Left forelimb (tissue), 1 donor: ENCODE measurements at places on chromosomes 5 and 9.

GRCh38 chr5:104412649-104413240 is 850.2 kb upstream of the NUDT12 start:
- no peak for DNase-seq

- peak; percentile 86 for DNase-seq
Observed at GRCh38 chr9:27125030-27125429, 16.0 kb downstream of the TEK start.

- no peak for DNase-seq
Observed at GRCh38 chr5:158801268-158801667, 298.4 kb downstream of the EBF1 start.

DNA sequence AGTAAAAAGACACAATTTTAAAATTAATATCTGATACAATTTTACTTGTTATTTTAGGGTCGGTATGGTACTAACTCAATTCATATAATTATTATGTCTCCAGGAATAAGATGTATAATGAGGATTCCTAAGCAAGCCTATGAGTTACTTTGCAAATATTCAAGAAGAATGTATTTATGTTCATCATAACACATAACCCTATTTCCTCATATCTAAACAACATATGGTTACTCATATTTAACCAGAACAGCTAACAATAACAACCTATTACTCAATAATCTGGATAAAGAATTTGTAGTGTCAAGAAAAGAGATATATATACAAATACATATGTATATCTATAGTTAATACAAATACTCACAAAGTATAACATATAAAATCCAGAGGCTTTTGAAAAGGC is 285.9 kb downstream of the ARL15 start:
- no peak for DNase-seq

DNA sequence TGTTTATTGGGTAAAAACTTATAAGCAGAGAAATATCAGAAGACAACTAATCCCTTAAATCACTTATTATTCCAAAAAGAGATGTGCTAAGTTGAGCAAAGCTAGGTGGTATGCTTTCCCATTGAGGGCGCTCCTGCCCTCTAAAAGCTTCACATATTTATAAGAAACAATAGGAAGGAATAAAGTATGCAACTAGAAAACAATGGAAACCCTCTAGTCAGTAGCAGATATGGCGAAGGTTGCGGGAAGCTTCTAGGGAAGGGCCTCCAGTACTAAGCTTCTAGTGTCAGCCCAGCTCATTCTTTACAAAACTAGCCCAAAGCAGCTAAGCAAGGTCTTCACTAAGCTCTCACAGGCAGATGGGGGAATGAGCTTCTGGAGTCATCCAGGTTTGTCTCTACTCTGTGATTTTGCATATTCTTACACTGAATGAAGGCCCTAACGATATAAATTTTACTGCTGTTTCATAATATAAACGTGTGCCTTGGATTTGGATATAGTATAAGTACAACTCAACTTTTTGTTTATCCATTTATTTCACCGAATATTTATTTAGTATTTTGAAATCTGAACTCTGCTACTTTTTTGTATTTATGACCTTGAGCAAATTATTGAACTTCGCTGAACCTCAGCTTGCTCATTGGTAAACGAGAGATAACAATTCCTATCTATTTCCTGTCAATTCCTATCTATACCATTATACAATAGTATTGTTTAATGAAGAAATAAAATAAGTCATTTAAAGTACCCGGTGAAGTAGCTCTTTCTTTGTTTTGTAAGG is 571.4 kb downstream of the ELAVL2 start:
- DNase-seq: no peak

GRCh38 chr9:99166149-99166548 is 55.6 kb downstream of the ALG2 start:
- no peak for DNase-seq

GRCh38 chr5:40429258-40430100 is 250.2 kb upstream of the PTGER4 start:
- no peak for DNase-seq

GRCh38 chr5:149916334-149917072 is 28.1 kb downstream of the PDE6A start:
- no peak for DNase-seq

DNA sequence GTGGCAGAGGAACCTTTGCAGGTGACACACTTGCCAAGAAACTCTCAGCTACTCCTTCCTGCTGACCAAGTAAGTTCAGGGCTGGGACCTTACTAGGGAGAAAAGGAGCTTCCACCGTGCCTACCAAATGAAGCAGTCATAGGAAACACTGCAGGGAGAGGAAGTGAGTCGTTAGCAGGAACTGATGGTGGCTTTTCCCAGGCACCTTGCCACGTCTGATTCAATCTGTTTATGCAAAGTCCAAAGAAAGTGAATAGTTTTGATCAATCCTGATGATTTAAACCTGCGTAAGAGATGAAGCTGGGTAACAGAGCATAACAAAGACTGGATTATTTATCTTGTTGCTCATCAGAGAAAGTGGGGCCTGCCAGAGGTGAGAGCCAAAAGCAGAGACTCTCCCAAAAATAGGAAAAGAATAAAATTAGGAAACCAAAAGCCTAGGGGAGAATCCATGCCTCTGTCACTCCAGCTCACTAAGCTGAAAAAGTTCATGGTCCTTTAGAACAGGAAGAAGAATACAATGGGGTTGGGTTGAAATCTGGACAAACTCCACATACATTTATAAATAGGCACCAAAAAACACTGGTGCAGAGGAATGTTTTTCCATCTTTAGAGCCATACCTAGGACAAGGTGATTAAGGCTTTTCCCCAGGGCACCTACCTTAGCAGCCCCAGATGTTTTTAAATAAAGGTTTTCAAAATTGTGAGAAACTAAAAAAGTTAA is 9.3 kb upstream of the PFDN1 start:
- no peak for DNase-seq

DNA sequence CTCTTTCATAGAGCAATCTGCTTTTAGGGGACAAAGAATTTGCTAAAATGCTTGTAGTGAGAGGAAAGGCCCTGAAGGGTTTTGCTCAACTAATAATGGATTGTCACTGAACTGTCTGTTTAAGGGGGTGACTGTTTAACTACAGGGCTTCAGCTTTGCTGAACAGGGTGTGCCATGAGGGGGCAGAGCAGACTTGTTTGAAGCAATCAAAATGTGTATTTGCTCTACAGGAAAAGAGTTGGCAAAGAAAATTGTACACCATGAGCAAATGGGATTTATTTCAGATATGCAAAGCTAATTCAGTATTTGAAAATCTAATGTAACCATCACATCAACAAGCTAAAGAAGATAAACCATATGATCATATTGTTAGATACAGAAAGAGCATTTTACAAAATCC is 154.3 kb downstream of the GABRG2 start:
- no peak for DNase-seq

DNA sequence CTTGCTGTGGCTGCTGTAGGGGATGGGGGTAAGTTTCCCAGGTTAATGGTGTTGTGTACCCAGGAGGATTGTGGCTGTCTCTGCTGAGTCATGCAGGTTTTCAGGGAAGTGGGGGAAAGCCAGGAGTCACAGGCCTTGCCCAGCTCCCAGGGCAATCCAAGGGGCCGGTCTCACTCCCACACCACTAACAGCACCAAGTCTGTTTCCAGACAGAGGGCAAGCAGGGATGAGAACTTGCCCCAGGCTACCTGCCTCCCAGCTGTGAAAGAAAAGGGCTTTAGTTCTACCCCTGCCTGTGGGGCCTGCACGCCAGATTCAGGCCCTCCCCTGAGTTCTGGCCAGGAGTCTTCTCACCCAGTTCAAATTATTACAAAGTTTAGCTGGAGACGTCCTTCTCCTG is 579.8 kb upstream of the ST8SIA4 start:
- no peak for DNase-seq

DNA sequence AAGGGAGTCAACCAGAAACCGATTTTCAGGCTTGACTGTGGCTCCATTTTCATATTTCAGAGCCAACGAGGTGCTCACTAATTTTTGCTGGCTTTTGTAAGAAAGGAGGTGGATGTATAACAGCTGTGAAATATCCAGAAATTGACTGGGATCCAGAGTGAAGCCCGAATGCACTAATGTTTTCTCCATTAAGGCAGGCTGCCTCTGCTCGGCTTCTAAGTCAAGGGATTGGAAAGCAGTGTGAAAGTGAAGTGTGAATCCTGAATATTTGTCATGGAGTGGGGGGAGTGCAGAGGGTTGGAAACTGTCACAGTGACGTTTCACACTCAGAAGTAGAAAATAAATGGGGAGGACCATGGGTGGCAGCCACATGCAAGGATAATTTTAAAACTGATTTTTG is 237.4 kb downstream of the GOLPH3 start:
- DNase-seq: no peak

- no peak for DNase-seq
Observed at GRCh38 chr5:151562019-151562707, 29.0 kb downstream of the FAT2 start.

DNA sequence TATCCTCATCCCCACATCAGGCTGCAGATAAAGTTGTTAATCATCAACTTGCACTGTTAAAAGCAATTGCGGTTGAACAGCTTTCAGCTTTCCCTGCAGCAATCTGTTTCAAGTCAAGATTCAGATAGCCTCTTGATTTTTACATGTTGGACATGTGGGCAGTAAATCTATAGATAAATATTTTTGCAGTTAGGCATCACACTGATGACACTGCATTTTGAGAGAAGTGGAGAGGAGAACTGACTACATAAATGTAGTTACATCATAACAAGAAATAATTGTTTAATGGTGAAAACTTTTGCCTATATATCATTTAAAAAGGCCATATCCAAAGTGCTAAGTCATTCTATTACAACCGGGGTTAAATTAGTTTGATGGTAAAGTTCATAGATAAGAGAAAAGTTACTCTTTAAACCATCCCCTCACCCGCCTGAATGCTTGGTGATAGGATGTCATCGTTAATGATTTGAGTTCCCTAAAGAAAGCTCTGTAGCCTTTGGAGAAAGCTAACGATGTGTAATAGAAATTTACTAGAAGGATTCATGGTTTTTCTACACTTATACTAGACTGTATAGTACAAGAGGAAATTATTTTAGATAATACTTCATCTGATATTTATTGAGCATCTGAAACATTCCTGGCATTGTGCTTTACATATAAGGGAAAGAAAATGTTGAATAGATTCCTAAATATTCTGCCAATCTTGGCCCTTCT is 30.8 kb upstream of the ALDH1A1 start:
- DNase-seq: no peak

DNA sequence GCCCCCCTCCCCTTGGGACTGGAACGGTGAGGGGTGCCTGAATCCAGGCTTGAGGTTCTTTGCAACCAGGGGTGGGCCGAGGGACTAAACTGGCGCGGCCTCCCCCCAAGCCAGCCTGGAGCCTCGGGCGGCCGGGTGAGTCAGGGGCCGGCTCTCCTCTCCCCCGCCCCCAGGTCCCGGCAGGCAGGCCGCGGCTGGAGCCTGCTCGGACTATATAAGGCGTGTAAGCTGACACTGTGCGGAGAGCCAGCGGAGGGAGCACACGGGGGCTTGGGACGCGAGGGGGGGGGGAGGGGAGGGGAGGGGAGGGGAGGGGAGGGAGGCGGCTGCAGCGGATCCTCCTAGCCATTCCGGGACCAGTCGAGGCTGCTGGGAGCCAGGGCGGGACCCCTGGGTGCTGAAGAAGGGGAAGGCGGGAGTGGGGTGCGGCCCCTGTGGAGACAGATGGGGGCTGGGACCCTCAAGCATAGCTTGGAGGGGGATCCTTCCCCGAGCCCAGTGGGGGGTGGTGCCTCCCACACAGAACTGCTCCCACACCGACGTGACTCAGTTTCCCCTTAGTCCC is 595 bp downstream of the PDLIM7 start:
- DNase-seq: peak; percentile 90

GRCh38 chr9:126157423-126157822 is 169.2 kb upstream of the MVB12B start:
- peak; percentile 55 for DNase-seq

DNA sequence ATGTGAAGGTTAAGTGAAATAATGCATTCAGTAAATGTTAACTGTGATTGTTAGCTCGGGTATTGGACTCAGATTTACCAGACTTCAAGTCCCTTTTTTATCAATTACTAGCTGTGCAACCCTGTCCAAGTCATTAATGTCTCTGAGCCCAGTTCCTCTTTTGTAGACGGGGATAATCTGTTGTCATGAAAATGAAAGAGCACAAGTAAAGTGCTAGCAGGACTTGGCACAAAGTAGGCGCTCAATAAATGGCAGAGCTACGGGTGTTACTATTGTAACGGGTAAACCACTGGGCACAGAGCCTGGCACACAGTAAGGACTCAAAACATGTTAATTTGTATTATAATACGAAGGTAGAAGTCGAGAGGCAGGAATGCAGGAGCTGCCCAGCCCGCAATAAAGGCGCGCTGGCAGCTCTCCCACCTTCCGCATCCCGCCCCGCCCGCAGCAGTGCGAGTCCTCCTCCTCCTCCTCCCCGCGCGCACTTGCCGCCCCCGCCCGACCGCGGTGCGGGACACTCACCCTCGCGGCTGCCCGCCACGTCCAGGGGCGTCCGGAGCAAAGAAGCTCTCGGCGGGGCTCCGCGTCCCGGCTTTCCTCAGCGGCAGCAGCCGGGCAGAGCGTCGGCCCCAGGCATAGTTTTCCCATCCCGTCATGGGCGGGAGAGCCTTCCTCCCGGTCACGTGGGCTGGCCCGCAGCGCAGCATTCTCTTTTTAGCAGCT is at the start of gene C1QTNF2:
Gene C1QTNF2, minus strand, starts transcription at position 637 of the 723 bp plus-strand sequence. CDS start 15,615 bp downstream, outside the sequence.
- peak; percentile 87 for DNase-seq

DNA sequence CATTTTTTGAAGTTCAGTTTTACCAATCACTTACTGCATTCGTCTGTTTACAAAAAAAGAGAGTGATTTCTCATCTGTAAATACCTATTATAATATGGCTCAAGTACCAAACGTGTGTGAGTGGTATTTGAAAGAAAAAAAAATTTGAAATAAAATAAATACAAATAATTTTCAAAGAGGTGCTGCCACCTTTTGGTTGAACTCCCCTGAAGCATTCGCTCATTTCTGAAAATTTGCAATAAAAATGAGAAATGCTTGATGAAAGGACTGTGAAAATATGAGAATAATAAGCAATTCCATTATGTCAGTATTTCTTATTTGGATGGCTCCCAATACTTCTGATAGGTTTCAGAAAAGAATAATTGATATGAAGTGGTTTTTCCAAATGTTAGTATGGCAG is 409.9 kb downstream of the CTNND2 start:
- DNase-seq: no peak

- no peak for DNase-seq
Observed at GRCh38 chr9:133423216-133423615, 1.0 kb downstream of the ADAMTS13 start.

- no peak for DNase-seq
Observed at GRCh38 chr5:2297991-2298390, 415.3 kb upstream of the IRX4 start.

- no peak for DNase-seq
Observed at GRCh38 chr9:265209-265870, 50.7 kb downstream of the DOCK8 start.

DNA sequence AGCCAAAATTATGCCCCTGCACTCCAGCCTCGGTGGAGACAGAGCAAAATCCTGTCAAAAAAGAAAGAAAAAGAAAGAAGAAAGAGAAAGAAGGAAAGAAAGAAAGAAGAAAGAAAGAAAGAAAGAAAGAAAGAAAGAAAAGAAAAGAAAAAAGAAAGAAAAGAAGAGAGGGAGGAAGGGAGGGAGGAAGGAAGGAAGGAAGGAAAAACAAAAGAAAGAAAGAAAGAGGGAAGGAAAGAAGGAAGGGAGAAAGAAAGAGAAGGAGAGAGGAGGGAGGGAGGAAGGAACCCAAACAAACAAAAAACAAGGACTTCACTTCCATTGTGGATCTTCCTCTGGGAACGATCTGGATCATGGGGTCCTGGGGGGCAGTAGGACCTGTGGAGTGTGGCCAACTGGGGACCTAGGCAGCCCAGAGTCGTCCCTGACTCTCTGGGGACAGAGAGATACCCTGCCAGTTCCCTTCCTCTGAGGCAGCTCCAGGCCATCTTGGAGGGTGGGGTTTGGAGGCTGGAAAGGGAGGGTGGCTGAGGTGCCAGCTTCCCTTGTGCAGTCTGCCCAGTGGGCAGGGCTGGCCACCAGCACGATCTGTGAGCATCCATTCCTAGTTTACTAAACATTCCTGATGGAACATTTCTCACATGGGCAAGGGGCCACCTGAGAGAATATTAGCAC is 216.8 kb downstream of the PAX5 start:
- peak; percentile 40 for DNase-seq
